Neuronal stem cell (in vitro differentiated cells): ENCODE measurements at places on chromosomes 2 and 18.

GRCh38 chr2:73740767-73741166, 3.6 kb upstream of the TPRKB start:
- no peak for DNase-seq

GRCh38 chr2:132252894-132253264, 91.1 kb upstream of the ANKRD30BL start:
- no peak for DNase-seq

GRCh38 chr2:187003038-187003554, 154.1 kb upstream of the ZSWIM2 start:
- DNase-seq: no peak

DNA sequence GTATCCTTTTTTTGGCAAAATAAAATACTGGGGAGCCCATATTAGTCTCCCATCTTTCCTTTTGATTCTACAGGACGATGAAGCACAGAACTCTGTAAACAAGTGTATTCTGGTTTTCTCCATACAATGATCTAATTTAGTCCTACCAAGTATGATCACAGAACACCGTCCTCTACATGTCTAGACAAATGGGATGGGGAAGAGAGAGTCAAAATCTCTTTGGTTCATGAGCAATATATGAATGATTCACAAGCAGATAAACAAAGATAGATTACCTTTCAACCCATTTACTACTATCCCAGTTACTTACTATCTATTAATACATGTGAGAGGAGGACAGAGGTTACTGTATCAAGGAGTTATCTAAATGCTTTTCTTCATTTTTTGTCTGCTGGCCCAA, 352.4 kb upstream of the ACVR2A start:
- no peak for DNase-seq

GRCh38 chr2:133437492-133437891, 130.8 kb downstream of the NCKAP5 start:
- no peak for DNase-seq

DNA sequence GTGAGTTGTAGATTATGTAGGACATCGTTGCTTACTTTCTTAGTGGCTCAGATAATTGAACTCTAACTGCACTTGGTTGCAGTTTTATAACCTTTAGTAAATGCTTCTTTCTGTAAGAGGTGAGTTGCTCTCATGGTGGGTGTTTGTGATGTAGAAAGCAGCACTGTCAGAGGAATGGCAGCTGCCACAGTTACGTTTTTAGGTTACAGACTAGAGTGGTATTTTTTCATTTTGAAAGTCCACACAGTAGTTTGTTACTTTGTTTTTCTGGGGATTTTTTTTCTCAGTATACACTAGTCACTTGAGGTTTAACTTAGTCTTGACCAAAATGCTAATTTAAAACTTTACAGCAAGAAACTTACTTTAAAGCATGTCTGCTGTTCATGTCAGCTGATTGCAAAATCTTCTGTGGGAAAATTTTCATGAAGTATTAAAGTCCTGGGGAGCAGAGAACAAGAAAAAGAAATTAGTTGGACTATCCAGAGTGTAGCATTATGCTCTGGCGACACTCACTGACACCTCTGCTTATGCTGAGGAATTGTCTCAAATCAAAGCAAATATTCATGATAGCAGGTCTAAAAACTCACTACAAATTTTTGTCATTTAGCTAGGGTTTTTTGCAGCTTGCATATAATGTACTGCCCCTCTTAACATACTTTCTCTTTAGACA, 14.8 kb downstream of the AFTPH start:
- DNase-seq: no peak

- DNase-seq: peak; percentile 37
Measured at GRCh38 chr2:118851650-118852049, 4.2 kb upstream of the EN1 start.

DNA sequence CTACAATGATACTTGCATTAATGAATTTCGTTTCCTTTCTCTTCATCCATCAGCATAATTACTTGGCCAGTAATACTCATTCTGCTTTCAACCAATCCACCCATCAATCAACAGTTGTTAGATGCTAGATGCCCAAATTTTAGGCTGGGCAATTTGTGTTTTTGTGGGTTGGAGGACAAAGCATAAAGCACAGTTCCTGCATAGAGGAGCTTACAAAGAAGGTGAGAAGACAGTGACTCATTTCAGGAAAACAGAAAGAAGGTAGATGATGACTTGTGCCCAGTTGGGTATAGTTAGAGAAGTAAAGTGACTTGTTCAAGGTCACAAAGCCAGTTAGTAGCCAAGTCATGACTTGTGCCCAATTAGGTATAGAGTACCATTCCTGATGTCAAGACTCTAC, 1186.8 kb upstream of the CELF4 start:
- DNase-seq: no peak

DNA sequence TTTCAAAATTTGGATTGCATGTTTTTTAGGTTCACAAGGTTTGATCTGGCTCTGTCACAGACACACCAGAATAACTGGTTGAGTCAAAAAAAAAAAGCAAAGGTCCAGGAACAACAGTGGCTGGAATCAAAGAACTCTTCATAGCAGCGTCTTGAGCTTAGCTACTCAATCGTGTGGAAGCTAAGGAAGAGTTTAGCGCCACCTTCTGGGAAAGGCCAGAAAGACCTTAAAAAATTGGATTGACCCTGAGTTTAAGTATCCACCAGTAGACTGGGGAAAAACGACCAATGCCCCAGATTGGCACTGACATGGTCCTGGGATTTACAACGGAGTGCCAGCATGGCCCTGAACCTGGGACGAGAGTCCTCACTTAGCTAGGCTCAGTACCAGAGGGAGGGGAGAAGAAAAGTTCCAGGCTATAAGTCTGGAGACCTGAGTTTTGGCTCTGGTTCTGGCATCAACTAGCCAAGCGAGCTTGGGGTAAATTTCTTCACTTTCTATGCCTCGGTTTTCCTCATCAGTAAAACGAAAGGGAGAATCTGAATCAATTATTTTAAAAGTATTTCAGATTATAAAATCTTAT, 71.1 kb upstream of the TFCP2L1 start:
- DNase-seq: peak; percentile 72

GRCh38 chr18:9663377-9663776, 44.7 kb upstream of the RAB31 start:
- DNase-seq: no peak

DNA sequence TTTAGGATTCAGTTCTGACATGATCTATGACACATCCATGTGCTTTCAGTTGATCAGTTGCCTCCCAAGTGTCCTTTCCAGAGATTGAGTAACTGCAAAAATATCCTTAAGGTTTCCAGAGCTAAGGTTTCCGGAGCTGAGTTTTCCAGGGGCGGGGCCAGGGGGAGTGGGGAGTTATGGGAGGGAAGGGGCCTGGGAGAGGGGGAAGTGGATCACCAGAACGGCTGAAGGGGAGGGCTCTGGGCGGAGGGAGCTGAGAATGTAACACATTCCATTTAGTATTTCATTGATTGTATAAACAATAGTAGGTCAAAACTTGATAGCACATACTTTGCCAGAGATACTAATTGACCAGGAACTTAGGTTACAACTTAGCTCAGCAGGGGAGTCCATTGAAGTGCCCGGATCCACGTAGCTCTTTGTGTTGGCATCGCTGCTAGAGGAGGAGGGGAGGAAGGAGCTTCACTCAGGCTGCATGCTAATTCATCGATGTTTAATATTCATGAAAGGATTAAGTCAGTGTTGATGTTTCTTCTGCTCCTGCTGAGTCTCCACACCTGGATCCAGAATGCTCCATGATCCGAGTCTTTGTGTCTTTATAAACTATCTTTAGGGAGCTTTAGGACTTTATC, 289.8 kb downstream of the ALPK2 start:
- DNase-seq: peak; percentile 45
